H9 (cell line): ENCODE measurements at places on chromosomes 11 and 22. TPM values are rescaled to one million over a fixed set of nuclear protein-coding genes. Genes with fewer than 3 reads are reported as not detected.

HTR3B gene
- total RNA-seq = not detected in 2 replicates

- no peak for DNase-seq
These were observed 2.8 kb downstream of the PDXP start for GRCh38 chr22:37661160-37661924.

CRYBB1 gene
- total RNA-seq = 4.3 and 5.4 TPM in 2 replicates

CBLIF gene
- not detected in 2 replicates for total RNA-seq

NPAS4 gene
- 1.6 and 1.8 TPM in 2 replicates for total RNA-seq

DNA sequence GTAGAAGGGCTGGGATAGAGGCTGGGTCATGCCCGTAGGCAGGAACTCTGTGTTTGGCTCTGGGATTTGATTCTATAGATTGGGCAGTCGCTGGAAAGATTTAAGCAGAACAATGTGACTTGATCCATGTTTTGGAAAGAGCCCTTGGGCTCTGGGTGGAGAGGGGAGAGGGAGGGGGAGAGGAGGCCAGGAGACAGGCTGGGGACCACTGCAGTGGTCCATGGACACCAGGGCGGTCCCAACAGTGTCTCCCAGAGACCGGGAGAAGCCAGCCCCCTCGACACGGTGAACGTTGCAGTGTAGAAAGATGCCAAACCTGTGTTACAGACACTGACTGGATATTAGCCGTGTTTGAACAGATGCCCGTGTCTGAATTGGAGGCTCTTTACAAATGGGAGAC, 19.5 kb downstream of the PVALB start:
- DNase-seq = no peak

NEFH gene
- total RNA-seq = 5.7 and 5.8 TPM in 2 replicates

DNA sequence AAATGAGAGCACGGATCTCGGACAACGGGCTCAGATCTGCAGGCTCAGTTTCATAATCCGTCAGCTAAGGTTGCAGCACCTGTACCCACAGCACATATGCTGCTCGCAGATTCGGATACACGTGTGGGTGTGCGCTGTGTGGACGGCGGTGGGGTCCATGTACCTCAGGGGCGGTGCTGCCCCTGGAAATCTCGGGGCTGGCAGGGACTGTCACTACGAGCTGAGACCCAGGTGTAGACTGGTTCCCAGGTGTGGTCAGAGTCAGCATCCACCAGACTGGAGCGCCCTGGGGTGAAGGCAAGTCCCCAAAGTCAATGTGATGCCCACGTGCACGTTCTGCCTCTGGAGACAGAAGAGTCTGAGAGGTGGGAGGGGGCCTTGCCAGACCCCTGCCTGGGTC, 989.3 kb downstream of the BRD1 start:
- no peak for DNase-seq

OR8U1 gene
- not detected in 2 replicates for total RNA-seq

DNA sequence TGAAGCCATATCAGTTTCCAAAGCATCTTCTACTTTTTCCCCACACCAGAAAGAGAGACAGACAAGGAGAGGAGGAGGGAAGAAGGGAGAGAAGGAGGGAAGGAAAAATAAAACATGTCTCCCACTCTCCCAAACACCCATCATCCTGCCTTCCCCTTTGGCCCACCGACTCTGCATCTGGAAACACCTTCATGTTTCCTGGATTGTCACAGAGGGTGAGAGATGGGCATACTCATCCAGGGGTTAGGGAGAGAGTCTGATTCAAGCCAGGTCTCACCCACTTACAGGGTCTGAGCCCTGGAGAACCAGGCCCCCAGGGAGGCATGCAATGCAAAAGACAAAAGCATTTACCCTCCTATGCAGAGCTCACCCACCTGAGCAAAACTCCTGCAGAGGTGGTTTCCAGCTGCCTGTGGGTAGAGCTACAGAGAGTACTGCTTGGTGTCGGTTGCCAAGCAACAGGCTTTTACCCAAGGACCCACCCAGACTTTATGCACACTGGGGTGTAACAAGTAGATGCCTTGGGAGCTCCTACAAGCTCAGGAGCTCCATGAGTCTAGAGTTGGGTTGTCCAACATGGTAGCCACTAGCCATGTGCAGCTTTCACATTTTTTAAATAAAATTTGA, 33.4 kb downstream of the MN1 start:
- DNase-seq = no peak

GRCh38 chr11:17286332-17286731, 9.8 kb downstream of the NUCB2 start:
- no peak for DNase-seq

DNA sequence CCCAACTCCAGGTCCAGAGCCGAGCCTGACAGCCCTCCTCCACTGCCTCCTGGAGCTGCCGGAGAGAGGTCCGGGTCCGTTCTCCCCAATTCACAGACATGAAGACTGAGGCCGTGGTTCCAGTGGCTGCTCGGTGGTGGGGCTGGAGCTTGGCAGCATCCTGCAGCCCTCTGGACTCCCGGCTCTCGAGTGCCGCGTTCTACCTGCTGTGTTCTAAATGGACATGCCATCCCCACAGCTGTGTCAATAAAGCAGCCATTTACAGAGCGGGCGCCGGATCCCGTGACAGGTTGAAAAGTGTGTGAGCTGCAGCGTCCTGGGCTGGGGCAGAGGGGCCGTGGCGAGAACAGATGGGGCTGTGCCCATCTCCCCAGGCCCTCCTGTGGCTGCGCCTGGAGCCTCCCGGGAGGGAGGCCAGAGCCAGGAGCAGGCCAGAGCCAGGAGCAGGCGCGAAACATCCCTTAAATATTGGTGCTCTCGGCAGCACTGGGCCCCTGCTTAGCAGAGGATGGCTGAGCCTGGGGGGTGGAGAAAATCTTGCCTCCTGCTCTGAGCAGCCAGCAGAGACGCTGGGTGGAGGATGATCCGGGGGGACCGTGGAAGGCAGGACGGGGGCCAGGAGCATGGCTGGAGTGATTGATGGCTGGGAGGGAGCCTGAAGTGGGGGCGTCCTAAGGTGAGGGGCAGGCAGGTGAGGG, 46.2 kb downstream of the FLRT1 start:
- DNase-seq = no peak

CHEK1 gene
- total RNA-seq = 119 and 126 TPM in 2 replicates

EMSY gene
- total RNA-seq = 26.5 and 29.3 TPM in 2 replicates

GRCh38 chr11:64458997-64459396, 100.0 kb downstream of the RPS6KA4 start:
- no peak for DNase-seq

IL18 gene
- total RNA-seq = 0.31 TPM in 1 of 2 replicates, not detected in the other

DNA sequence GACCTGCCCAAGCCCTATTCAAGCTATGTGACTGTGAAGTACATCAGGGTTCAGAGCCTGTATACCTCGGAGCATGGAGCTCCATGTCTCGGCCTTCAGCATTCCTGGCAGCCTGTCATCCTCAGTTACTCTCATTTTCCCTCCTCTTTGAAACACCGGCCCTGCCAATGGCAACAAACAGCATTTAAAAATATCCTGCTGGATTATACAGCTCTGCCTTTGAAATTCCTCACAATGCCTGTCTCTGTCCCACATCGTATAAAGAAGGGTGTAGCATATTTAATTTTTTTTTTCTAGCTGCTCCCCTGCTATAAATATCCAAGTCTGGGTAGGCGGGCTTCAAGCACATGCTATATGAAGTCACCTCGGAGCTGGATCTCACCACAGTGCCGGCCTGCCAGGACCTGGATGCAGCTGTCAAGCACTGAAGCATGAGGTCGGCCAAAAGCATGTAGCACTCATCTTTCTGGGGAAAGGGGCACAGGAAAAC, 11.8 kb downstream of the ABTB2 start:
- DNase-seq = no peak

DNA sequence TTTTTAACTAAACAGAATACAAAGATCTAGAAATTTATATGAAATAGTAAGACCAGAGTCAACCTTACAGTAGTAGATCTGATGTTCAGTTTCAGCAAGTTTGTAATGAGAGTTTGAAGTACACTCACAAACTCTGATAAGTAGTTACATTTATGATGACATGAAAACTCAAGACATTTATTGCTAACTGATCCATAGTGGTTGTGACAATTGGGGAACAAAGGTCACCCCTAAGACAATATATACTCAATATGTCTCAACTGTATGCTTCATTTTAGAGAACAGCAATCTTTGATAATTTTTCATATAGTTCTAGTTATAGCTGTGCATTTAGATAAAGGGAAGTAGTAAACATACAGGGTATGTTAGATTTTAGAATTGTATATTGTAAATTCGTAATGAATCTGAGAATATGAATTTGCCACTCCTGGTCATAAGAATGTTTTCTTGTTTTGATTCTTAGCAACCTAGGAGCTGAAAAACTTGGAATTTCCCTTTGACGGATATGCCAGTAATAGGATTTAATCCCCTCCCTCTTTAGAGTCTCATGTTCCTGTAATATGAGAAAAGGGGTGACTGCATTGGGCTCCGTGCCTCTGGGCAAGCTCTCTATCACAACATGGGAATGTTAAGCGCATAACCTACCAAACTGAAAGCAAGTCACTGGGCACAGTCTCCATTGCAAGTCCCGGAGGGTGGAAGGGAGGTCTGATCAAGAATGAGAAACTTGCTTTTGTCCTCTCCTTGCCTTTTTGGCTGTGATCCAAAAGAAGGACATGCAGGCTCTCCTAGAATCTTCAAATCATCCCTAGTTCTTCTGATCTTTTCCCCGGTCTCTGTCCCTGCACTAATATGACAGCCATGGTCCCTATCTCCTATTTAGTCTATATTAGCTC, 11.4 kb downstream of the OR10D3 start:
- DNase-seq = no peak

GLB1L3 gene
- 11.2 and 11.7 TPM in 2 replicates for total RNA-seq

NDUFS3 gene
- 130 and 144 TPM in 2 replicates for total RNA-seq

DNA sequence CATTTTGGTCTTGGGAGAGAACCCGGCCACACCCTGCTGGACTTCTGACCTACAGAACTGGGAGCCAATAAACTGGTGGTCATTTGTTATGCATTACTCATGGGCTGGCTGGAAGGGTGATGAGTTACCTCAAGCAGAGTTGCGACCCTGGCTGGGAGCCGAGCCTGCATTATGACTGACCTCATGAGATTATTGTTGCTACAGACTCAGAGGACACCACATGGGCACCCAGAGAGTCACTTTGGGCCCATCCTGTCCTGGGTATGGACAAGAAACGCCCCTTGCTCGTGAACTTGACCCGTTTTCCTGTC, 531.7 kb downstream of the TBC1D22A start:
- no peak for DNase-seq

SLC22A6 gene
- total RNA-seq = not detected in 2 replicates

DNA sequence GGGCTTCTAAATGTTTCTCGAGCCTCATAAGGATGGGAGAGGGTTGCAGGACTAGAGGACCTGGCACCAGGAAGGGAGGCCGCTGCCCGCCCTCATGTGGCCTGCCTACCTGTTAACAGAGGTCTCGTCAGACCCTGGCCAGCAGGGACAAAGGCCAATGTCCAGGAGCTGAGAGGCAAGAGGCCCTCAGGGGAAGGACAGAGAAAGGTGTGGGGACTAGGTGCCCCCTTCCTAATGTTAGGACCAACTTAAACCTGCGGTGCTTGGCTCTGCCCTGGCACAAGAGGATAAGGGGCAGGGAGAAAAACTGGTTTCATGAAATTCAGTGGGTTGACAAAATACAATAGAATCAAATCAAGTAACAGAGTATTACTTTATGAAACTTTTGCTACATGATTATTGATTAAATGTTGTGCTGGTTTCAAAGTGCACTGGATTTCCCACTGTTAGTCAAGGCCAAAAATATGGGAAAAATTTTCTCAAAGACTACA, 20.0 kb upstream of the SYT12 start:
- DNase-seq = peak; percentile 50

C11orf91 gene
- not detected in 2 replicates for total RNA-seq

BRSK2 gene
- total RNA-seq = 24.2 and 28.4 TPM in 2 replicates
